ENCODE measurements at places on chromosomes 3 and 15.

DNA sequence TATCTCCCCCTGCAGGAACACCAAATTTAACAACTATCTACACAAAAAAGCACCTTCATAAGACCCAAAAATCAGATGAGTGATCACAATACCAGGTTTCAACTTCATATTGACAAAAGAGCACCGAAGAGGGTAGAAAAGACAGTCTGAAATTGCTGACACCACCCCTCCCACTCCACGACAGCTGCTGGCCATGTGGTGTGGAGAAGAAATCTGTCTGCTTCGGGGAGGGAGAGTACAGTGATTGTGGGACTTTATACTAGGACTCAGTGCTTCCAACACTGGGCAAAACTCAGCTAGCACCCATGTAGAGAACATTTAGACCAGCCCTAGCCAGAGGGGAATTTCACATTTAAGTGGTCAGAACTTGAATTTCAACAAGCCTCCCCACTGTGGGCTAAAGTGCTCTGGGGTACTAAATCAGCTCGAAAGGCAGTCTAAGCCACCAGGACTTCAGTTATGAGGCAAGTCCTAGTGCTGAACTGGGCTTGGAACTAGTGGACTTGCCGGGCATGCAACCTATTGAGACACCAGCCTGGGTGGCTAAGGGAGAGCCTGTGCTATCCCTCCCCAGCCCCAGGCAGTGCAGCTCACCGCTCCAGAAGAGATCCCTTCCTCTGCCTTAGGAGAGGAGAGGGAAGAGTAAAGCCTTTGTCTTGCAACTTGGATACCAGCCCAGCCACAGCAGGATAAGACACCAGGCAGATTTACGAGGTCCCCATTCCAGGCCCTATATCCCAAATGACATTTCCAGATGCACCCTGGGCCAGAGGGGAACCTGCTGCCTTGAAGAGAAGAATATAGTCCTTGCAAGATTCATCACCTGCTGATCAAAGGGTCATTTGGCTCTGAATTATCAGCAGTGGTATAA is 44.6 kb upstream of the POU1F1 start:
- no peak for DNase-seq

DNA sequence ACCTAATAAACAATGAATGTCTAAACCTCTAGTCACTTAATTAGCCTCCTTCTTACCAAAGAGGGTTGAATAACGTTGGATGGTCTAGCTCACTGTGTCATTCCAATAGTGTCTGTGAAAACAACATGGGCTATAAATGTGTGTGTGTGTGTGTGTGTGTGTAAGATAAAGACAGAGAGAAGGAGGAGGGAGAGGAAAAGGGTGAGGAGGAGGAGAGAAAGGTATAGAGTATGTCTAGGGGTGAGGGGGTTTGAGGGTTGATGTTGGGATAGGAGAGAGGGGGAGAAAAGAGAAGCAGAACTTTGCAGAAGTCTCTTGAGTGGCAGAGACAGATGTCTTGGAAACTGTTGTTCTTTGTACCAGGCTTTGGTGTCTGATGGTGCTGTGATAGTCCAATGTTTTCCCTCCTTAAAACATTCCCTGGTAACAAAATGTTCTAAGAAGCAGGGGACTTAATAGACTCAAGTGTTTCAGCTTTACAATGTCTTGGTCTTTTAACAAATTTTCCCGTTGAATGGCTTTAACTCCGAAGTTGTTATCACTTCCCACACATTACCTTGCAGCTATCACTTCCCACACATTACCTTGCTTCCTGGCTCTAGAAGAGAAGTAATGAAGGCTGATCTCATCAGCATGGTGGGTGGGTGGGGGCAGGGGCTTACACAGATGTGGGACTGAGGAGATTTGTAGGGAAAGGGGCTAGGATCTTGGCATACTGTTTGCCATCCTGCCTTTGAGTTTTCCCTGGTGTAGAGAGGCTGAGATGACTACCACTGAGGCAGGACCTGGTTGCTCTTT is 57.8 kb upstream of the ETV5 start:
- no peak for DNase-seq

GRCh38 chr3:31185062-31185357 is 290.5 kb upstream of the GADL1 start:
- DNase-seq, result no peak

GRCh38 chr3:52213901-52214300 is 11.5 kb downstream of the TLR9 start:
- DNase-seq, result no peak

DNA sequence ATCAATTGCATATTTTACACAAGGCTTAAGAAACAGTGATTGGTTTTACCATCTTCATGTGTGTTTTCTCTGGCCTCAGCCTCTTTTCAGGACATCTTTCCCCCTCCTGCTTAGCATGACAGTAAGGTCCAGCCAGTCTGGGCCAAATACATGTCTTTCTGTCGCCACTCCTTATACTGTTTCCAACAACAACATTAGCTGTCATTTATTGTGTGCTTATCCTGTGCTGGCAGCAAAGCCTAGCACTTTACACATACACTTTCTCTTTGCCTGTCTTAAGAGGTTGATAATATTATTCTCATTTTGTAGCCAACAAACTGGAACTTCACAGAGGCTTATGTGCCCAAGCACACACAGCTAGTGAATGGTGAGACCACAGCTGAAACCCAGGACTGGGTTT is 37.8 kb downstream of the B3GALNT1 start:
- no peak for DNase-seq

GRCh38 chr3:157179365-157179803 is 19.4 kb upstream of the CCNL1 start:
- no peak for DNase-seq

GRCh38 chr15:62618846-62619504 is 423.6 kb upstream of the TPM1 start:
- DNase-seq, result no peak
